NCI-H2171 (cell line): ENCODE measurements at places on chromosomes 4 and X.

GRCh38 chr4:103443324-103443723 lies 245.2 kb upstream of the CENPE start:
- no peak for DNase-seq

- DNase-seq: no peak
Observed at GRCh38 chr4:15765910-15766697, 12.0 kb upstream of the CD38 start.

DNA sequence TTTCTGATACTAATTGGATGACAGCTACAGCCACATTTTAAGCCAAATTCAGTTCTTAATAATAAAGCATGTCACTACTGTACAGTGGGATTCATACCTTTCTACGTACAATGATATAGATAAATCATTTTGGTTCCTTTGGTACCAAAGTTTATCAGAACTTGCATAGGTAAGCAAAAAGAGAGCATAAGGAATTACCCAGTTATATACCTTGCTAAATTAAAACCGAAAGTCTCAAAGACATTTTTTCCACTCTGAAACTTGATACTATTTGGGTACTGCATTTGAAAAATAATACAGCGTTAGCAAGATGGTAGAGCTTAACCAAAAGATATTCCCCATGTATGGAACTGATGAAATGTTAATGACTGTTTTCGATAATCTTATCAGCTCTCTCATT lies 400.9 kb upstream of the ADGRL3 start:
- DNase-seq: no peak

- DNase-seq: no peak
Observed at GRCh38 chr4:183807420-183808096, 97.5 kb upstream of the STOX2 start.

GRCh38 chr4:1477045-1477840 lies 71.0 kb upstream of the NKX1-1 start:
- DNase-seq: no peak

- no peak for DNase-seq
Observed at GRCh38 chrX:153725039-153725831, 579 bp downstream of the ABCD1 start.

GRCh38 chrX:42954880-42955279 lies 176.9 kb upstream of the PPP1R2C start:
- no peak for DNase-seq

- DNase-seq: no peak
Observed at GRCh38 chrX:40950546-40950945, 134.7 kb upstream of the USP9X start.

DNA sequence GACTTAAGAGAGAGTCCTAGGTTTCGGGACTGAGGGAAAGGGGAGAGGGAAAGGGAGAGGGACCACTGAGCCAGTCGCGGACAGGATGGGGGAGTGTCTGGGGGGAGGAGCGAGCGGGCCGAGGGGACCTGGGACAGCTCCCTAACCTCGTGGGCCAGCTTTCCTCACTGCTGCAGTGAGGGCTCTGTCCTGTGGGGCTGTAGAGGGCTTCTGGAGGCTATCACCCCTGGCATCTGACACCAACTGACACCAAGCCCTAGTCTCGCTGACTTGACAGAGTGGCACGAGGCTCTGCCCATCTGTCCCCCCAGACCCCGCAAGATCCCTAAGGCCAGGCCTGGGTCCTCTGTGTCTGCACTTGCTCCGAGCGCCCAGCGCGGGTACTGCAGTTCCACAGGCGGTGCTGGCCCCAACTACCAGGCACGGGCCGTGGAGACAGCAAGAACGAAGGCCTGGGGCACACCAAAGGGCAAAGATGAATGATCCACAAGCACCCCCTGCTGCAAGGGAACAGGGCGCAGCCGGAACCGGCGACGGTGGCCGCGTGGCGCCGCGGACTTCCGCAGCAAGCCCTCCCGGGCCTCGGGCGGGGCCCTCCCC lies 465 bp downstream of the HAUS7 start:
- DNase-seq: no peak

GRCh38 chr4:22596409-22596808 lies 80.5 kb upstream of the ADGRA3 start:
- no peak for DNase-seq

DNA sequence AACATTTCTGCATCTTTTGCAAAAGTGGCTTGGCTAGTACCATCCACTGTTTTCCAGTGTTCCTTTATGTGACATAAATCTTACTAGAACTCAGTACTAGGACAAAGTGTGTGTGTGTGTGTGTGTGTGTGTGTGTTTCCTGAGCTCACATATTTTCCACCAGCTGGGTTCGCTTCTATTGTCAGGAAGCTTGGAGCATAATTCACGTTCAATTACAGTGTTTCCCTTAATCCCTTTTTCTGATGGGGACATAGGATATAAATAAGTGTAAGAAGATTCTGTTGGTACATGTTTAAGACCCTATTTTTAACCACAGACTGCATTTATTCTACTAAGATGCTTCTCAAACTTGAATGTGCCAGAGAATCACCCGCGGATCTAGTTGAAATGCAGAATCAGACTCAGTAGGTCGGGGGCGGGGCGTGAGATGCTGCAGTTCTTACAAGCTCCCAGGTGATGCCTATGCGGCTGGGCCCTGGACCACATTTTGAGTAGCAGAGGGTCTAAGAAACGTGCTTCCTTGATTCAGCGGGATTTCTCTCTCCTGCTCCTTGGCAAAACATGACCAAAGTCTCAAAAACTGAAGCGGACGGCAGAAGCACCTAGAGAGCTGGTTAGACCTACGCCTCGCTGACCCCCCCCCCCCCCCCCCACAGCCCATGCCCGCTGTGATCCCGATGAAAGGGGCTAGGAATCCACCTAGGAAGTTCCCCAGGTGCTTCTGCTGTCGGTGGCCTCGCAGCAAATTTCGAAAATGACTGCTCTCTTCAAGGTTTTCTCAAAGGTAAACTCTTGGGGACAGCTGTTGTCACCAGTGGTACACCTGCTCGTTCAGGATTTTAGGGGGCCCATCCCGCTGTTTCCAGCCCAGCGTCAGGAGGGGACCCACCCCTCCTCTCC lies 797 bp downstream of the CD99L2 start:
- peak; percentile 4 for DNase-seq
